ENCODE measurements at places on chromosomes 4 and X.

DNA sequence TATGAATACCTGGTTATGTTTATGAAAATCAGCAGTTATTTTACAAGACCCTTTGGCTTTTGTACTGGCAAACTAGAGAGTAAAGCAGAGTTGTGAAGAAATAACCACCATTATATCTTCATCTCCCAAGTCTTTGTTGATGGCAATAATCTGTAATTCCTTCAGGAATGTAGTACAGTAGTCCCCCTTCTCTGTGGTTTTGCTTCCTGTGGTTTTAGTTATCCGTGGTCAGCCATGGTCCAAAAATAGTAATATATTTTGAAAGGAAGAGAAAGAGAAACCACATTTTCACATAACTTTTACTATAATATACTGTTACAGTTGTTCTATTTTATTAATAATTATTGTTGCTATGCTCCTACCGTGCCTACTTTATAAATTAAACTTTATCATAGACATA is 27.8 kb downstream of the BANK1 start:
- peak; percentile 9 for DNase-seq

DNA sequence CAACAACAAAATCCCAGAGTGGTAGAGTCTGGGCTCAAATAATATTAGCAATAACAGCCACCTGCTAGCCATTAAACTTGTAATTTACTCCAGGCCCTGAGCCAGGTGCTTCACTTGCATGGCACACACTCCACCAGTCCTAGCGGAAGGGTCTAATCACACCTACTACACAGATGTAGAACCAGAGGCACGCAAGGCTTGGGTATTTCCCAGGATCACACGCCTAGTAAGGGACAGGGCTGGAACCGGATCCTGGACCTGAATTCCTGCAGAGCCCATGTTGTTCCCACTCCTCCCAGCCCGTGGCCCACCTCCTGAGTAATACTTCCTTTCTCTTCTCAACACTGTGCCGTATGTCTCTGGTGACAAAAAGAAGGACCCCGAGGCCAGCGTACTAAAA is 5.7 kb downstream of the MAGEA1 start:
- DNase-seq = no peak

GRCh38 chr4:23976423-23976822 is 86.6 kb upstream of the PPARGC1A start:
- no peak for DNase-seq

- DNase-seq = no peak
Observed at GRCh38 chr4:156595041-156595440, 376.6 kb downstream of the PDGFC start.
